ENCODE measurements at places on chromosomes 5 and 9.

DNA sequence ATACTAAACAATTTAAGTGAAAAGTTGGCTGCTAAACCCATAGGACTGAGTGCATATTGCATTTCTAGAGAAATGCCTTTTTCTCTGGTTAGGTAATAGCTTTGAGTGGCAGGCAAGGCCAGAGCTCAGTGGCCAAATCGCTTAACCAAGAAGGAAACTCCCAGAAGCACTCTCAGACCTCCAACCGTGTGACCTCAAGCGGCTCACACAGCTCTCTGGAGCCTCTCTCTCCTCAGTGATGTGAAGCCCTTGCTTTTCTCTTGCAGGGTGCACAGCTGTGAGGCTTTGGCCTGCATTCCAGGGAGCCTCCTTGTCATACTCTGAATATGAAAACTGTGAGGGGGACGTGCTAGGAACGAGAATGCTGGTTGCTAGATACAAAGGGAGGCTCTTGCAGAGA, 106.7 kb downstream of the INSYN2B start:
- DNase-seq: no peak

DNA sequence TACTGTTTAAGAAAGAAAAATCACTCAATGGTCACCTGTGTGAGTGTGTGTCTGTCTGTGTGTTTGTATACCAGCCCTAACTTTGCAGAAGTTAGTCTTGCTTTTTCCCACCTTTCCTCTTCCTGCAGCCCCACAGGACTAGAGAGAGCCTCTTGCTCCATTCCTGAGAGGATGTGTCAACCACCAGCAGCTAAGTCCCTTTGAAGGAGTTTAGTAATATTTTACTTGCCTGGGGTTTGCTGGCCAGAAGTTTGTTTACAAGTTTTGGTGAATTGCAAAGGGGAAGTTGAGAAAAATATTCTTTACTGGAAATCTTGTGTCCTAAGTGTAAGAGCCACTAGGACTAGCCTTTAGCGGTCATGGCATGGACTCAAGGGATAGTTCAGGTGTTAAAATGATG, 316.2 kb downstream of the BRINP1 start:
- DNase-seq: no peak

- no peak for DNase-seq
Measured at GRCh38 chr5:29758986-29759421, 1434.5 kb upstream of the CDH6 start.

DNA sequence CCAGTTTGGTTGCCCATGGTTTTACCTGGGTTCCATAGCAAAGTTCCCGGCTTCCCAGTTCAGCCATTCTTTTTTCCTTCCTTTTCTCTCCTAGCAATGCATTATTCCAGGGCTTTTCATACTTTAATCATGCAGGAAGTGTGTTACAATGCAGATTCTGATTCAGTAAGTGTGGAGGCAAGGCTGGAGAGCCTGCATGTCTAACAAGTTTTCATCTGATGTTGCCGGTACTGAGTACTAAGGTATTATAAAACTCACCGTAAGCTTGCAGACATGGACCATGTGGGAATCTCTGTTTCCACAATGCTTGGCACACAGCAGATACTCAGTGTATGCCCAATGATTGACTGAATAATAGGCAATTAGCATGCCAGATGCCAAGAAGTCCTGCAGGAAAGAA, 102.9 kb upstream of the SHB start:
- DNase-seq: no peak

GRCh38 chr5:76025069-76025468, 58.1 kb upstream of the SV2C start:
- no peak for DNase-seq

DNA sequence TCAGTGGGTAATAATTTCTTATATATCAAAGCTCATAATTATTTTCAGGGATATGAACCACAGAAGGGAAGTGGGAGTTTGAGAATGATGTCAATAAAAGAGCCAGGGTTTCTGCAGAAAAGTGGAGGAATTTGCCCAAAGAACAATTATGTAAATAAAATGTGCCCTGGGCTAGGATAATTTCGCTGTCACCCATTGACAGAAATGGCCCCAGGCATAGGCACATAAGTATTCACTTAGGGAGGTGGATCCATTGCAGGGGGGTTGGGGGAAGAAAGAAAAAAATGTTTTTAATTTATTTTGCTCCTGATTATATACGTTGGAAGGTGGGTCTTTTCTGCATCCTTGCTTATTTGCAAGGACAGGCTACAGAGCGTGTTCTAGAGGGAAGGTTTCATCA, 135.1 kb upstream of the IRX2 start:
- DNase-seq: no peak

- DNase-seq: no peak
Measured at GRCh38 chr5:149895416-149896345, 48.9 kb downstream of the PDE6A start.

DNA sequence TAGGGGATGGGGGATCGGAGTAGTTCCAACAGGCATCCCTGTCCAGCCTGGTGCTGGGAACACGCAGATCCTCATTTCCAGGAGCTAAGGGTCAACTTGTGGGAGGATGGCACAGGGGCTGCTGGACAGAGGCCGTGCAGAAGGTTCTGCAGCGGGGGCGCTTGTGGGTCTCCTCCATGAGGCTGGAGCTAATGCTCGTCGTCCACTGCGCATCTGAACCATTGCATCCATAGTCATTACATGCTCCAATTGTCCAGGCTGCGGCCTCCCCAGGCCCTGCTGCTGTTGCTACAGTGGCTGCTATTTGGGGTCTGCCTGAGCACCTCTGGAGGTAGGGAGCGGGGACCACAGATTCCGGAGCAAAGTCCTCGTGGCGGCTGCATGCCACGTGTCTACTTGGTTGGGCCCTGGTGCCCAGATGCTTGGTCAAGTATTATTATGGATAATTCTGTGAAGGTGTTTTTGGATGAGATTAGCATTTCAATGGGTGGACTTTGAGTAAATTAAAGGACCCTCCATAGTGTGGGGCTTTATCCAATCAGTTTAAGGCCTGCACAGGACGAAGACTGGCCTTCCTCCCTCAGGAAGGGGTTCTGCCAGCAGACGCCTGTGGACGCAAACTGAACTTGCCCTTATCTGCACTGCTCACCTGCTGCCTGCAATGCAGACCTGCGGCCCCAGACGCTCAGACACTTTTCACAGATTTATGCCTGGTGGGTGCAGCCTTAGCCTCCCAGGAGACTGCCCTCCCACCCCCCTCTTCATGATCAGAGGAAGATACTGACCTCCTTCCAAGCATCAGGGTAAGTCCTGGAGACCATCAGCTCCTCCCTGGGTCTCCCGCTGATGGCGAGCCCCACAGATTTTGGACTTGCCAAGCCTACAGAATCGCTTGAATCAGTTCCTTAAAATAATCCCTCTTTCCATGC, 127.5 kb upstream of the IRX4 start:
- DNase-seq: no peak

DNA sequence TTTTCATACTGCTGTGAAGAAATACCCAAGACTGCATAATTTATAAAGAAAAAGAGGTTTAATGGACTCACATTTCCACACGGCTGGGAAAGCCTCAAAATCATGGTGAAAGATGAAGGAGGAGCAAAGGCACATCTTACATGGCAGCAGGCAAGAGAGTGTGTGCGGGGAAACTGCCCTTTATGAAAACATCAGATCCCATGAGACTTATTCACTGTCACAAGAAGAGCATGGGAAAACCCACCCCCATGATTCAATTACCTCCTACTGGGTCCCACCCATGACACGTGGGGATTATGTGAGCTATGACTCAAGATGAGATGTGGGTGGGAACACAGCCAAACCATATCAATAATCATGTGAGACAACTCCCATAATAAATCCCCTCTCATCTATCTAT, 8.7 kb downstream of the TTC39B start:
- no peak for DNase-seq

DNA sequence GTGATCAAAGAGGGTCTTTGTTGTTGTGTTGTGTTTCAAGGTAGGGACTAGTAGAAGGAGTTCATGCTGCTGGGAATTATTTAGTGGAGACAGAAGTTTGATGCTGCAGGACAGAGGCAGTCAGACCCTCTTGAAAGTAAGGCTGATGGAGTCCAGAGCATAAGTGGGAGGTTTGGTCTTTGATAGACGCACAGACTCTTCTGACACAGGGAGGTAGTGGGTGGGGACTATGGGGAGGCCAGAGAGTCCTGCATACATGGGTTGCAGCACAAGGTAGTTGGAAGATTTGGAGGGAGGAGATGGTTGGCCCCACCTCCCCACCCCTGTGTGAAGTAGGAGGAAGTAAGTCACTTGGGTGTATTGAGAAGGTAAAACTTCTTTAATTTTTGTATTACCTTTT, 2.4 kb upstream of the CCDC112 start:
- DNase-seq: no peak

GRCh38 chr9:93072383-93072795, 13.9 kb downstream of the SUSD3 start:
- no peak for DNase-seq

GRCh38 chr9:109244179-109245132, 76.4 kb downstream of the EPB41L4B start:
- DNase-seq: peak; percentile 33

GRCh38 chr9:108851138-108851537, 4.6 kb downstream of the ACTL7B start:
- DNase-seq: no peak

DNA sequence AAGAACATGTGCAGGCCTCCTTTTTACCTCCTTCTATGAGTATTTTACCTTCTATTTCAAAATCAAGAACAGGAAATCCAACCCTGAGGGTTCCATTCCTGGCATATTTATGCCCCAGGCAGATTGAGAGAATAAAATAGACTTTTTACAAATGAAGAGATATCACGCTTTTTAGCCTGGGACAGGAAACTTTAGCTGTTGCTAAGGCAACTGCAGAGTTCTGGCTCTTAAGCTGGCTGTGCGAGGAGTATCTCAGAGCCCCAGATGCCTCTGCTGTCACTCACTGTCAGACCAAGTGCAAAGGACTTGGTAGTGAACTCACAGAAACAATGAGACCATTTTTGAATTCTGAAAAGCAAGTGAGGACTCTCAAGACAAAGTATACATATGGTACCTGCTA, 69.5 kb upstream of the HSPB3 start:
- no peak for DNase-seq

GRCh38 chr9:81083067-81083466, 606.3 kb downstream of the TLE1 start:
- no peak for DNase-seq

DNA sequence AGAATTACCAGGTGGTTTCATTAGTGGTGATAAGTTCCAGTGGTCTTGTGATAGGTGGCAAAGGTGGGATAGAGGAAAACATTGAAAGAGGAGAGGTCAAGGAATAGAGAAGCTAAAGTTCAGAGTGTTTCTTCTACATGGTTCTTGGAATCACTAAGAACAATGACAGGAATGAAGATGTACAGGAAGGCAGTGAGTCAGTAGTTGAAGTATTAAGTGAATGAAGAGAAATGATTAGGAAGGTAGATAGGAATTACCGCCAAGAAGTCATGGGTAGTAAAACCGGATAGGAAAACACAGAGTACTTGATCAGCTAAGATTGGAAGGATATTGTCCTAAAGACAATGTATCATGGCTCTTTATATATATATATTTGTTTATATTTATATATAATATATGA, 37.9 kb upstream of the RASA1 start:
- DNase-seq: no peak

GRCh38 chr5:150007050-150007449, 6.5 kb downstream of the HMGXB3 start:
- no peak for DNase-seq

DNA sequence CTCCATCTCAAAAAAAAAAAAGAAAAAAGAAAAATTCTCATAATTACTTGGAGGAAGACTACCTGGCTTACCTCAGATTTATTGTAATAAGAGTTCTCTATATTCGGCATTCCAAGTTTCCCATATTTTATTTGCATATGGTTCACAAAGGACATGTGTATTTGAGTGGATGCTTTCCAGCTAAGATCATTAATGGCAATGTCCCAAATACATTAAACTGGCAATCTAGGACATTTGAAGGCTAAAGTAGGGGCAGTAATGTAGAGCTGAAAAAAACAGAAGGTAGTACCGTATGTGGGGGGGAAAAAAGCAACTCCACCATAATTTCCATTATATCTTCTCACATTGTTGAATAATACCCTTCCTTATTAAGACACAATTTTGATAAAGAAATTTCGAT, 4.9 kb downstream of the TUT7 start:
- DNase-seq: no peak

GRCh38 chr9:86664603-86665002, 282.7 kb downstream of the GAS1 start:
- DNase-seq: no peak

DNA sequence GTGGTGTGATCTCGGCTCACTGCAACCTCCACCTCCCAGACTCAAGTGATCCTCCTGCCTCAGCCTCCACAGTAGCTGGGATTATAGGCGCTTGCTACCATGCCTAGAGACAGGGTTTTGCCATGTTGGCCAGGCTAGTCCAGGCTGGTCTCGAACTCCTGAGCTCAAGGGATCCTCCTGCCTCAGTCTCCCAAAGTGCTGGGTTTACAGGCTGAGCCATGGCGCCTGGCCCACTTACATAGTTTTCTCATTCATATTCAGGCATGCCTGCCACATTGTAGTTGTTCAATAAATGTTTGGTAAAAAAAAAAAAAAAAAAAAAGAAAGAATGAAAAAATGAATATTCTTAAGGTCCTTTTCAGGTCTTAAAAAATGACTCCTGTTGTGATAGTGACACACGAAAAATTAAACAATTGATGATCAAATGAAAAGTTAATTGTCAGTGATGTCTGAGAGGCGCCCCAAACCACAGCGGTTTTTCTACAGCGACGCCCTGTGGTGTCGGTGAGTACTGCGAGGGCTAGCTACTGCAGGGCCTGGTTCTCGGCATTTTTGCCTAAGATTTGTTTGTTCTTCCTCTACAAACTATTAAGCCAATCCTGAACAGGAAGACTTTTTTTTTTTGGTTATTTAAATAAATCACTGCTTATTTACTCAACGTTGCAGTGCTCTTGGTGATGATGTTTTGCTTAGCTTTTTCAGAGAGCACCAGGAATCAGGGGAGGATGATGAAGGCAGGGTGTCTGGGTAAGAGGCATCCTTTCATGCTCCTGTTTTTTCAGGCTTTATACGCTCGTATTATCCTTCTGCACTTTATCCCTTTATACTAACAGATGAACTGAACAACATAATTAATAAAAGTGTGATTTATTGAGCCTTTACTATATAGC, 67.0 kb upstream of the DPYSL3 start:
- DNase-seq: peak; percentile 5

DNA sequence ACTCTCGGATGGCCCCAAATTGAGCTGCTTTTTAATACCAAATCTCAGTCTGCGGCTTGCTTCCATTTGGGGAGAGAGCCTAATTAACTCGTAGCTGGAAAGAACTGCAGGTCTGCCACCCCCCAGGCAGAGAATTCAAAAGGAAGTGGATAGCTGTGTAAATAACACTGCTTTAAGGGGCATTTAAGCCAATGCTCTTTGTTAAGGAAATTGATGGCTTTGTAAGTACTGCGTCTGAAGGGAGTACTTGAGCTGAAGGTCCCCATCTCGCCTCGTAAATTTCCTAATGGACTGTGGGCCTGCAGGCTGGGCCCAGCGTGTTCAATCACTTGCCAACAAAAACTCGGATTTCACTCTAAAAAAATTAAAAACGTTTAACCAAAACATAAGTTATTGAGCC, 132.7 kb downstream of the PAPPA start:
- no peak for DNase-seq

DNA sequence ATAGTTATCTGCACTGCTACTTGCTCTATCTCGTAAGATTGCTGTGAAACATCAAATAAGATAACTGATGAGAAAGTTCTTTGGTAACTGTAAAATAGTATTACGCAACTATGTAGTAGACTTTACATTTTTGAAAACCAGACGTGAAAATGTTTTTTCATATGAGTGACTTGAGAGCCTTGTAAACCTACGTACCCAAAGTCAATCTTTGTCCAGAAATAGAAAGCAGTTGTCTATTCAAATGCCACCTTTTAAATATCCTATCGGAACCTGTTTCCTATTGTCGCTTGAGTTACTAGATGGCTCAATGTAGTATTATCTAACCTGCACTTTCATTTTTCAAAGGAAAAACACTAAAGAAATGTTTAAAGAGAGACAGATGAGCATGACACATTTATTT, 1.6 kb downstream of the FNIP1 start:
- DNase-seq: no peak

Data from GM12892 (cell line).